ENCODE measurements at places on chromosomes 12 and 14. TPM values are rescaled to one million over a fixed set of nuclear protein-coding genes. Genes with fewer than 3 reads are reported as not detected.

DNA sequence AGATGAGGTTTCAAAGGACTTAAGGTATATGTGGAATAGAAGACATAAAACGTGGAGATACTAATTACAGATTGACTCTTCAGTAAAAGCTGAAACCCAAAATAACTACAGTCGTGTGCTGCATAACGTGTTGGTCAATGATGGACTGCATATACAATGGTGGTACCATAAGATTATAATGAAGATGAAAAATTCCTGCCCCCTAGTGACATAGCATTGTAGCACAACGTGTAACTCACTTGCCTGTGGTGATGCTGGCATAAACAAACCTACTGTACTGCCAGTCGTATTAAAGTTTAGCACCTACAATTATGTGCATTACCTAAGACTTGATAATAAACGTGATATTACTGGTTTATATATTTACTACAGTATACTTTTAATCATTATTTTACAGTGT lies 150.3 kb downstream of the LRRK2 start:
- DNase-seq: no peak

DNA sequence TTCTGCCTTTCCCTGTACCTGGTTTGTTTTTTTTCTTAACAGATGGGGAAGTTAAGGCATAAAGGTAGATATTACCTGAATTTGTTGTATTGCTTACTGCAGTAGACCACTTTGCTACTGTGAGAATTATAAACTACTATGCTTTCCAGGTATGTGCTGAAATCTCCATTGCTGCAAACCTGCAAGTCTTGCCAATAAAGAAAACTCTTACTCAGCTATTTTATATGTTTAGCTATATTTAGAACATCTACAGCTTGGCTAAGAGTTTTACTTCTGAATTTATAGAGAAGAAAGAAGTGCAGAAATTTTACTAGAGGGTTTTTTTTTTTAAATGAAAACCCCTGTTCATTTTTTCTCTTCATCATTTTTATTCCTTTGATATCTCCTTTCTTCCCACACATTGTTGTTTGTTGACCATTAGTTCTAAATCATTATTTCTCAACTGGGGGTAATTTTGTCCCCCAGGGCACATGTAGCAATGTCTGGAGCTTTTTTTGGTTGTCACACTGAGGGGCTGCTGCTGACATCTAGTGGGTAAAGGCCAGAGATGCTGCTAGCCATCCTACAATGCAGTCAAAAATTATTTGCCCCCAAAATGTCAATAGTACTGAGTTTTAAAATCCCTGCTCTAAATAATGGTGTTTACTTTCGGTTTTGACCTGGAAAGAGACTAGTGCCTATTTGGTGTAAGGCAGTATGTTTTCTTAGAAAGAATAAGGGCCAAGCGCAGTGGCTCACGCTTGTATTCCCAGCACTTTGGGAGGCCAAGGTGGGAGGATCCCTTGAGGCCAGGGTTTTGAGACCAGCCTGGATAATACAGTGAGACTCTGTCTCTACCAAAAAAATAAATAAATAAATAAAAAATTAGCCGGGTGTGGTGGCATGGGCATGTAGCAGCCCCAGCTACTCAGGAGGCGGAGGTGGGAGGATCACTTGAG lies 48.6 kb downstream of the PCNX1 start:
- DNase-seq: no peak

The SUOX gene
- 36.0 TPM for total RNA-seq

GRCh38 chr12:25818596-25819390 lies 139.7 kb upstream of the RASSF8 start:
- no peak for DNase-seq

DNA sequence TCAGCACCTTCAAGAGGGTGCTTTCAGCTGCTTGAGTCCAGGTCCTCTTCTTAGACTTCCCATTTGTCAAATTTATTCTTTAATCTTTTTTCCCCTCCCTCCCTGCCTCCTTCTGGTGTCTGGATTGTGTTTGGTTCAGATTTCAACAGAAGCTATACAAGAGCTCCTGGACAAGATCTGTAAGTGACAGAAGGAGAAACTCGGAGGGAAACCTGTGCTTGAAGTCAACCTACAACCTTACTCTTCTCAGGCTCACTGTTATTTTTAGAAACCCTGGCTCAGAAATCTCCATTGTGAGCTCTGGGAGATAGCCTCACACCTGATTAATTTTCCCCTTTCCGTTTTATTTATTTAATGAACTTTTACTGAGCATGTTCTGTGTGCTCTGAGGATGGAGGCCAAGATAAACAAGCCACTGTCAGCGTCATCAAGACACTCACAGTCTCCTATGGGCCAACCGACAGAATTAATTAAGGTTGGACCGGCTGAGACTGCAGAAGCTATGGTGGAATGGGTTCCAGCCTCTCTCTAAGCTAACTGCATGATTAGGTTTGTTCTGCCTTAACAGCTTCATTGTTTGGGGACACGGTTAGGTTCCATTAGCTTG lies 13.5 kb downstream of the PDE1B start:
- DNase-seq: no peak

GRCh38 chr14:22689199-22689598 lies 45.0 kb upstream of the OR6J1 start:
- no peak for DNase-seq

GRCh38 chr12:53599579-53599978 lies 26.6 kb downstream of the ATF7 start:
- no peak for DNase-seq

- no peak for DNase-seq
Observed at GRCh38 chr14:69424149-69424923, 25.8 kb downstream of the SLC39A9 start.

DNA sequence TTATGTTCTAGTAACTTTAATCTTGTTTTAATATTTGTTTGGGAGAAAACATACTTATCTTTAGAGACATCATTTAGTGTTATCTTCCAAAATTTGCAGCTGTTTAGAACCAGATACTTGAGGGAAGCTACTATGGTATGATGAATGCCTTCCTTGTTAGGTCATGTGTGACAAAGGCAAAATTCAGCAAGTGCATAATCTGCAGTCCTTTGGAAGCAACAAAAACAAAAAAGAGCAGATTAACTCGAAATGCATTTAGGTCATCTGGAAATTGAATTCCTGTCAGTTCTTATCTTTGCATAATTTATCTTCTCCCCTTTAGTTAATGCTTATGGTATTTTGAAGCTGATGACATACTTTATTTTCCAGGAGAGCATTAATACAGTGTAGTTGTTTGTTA lies 3.5 kb downstream of the FBXO34 start:
- DNase-seq: no peak

GRCh38 chr12:120856980-120857379 lies 47.2 kb downstream of the SPPL3 start:
- no peak for DNase-seq

The EPYC gene
- total RNA-seq: not detected

GRCh38 chr12:43964961-43965360 lies 129.1 kb downstream of the TMEM117 start:
- DNase-seq: no peak

The DIO2 gene
- total RNA-seq: 6.4 TPM

DNA sequence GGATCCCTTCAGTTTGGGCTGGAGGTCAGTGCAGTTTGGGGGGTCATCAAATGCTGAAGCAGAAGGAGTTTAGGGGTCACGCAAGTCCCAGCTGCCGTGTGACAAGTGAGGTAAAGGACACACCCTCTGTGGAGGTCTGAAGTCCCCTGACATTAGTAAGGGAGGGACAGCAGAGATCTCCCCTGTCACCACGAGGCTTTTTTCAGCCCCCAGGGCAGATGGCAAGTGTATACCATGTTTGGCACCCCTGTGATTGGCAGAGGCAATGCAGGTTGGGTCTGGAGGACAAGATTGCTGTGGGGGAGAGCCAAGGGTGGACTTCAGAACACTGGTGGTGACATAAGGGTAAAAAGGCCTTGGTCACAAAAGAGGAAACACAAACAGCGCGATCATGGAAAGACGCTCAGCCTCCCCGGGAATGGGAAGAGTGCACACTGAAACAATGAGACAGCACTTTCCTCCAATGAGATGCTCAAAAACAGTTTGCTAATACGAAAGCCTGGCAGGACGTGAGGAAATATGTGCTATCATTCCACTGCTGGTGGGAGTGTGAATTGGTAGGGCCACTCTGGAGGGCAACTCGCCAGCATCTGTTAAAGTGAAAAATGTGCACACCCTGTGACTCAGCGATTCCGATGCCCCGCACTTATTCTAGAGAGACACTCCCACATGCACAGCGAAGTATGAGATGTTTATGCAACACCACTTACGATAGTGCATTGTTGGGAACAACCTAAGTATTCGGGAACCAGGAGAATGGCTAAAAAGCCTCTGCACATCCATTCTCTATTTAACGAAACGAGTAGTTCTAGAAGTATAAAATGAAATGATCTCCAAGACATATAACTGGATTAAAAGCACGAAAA lies 14.4 kb upstream of the CD27 start:
- DNase-seq: peak; percentile 67

- no peak for DNase-seq
Observed at GRCh38 chr12:2177751-2178150, 125.0 kb downstream of the CACNA1C start.

DNA sequence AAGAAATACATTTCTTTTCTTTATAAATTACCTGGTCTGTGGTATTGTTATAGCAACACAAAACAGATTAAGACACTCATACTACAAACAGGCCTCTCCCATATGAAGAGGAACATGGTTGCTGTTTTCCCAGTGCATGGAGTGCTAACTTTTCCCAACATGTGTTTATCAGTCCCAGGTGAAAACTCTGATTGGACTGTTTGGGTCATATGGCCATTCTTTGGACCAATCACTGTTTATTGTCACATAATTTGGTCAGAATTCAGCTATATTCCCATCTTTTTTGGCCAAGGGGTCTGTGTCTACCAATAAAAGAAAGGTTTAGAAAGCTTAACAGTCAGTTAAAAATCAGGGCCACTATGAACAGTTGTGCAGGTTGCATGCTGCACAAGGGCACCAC lies 35.4 kb upstream of the CCDC60 start:
- DNase-seq: no peak

GRCh38 chr14:92470215-92470614 lies 43.4 kb upstream of the RIN3 start:
- DNase-seq: no peak

GRCh38 chr12:64814432-64814831 lies 10.0 kb upstream of the TBC1D30 start:
- no peak for DNase-seq

The RAD51AP1 gene
- 1.2 TPM for total RNA-seq

GRCh38 chr14:90733139-90733808 lies 83.0 kb downstream of the TTC7B start:
- peak; percentile 31 for DNase-seq

The KCTD10 gene
- 21.5 TPM for total RNA-seq

The TTC9 gene
- total RNA-seq: 1.9 TPM

The TMEM119 gene
- total RNA-seq: 1.3 TPM

DNA sequence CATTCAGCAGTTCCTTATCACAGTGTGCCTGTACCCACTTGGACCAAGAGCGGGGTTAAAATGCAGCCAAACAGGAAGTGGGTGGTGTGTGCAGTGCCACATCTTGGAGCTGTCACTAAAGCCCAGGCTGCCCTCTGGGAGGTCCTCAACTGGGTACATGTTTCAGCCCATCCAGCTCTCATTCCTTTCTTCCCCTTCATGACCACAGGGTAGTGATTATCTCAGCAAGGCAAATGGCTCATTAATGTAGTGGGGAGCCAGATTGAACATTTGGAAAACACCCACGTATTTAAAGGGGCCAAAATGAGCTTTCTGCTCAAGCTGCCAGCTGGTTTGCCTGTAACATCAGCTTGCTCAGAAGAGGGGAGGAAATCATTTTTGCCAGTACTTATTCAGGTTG lies 210.8 kb upstream of the BTG1 start:
- no peak for DNase-seq

GRCh38 chr14:68945585-68946488 lies 33.3 kb downstream of the ACTN1 start:
- DNase-seq: peak; percentile 12

The TRIM9 gene
- 0.27 TPM for total RNA-seq

- no peak for DNase-seq
Observed at GRCh38 chr12:42143452-42144157, 1.1 kb downstream of the GXYLT1 start.

- DNase-seq: no peak
Observed at GRCh38 chr12:69057742-69058141, 124.8 kb upstream of the CPM start.

GRCh38 chr12:57243521-57244311 lies 7.3 kb downstream of the STAC3 start:
- DNase-seq: peak; percentile 79

The P2RX2 gene
- not detected for total RNA-seq

The TAS2R10 gene
- total RNA-seq: not detected

- no peak for DNase-seq
Observed at GRCh38 chr12:5758347-5758746, 186.7 kb downstream of the ANO2 start.

The MYH6 gene
- total RNA-seq: 1,823 TPM

- no peak for DNase-seq
Observed at GRCh38 chr12:98754095-98754494, 109.0 kb downstream of the APAF1 start.

DNA sequence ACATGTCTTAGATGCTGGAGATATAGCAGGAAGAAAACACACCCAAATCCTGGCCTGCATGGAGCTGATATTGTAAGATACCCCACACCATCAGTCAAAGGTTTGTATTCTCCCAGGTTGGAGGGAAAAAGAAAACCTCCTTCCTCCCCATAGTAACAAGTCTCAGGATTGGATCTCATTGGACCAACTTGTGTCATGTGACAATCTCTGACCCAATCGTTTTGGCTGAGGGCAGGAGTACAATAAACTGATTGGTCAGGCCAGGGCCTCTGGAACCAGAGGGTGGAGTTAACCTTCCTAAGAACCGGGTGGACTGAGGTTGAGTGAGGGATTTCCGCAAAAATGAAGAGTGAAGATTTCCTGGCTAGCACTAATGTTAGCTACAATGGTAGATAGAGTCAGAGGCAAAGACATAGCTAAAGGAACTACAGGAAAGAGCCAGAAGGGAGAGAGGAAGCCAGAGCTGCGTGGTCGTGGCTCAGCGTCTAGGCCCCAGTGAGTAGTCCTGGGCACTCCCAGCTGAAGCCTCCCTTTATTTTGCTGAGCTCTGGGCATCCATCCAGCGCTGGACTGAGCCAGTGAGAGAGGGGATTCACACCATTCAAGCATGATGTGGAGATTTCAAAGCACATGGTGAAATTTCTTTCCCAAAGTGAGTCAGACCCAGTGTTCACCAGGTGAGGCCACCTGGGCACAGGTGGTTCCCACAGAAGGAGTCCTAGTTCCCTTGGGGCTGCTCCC lies 219.9 kb downstream of the AACS start:
- DNase-seq: no peak

The SLC16A7 gene
- 134 TPM for total RNA-seq

DNA sequence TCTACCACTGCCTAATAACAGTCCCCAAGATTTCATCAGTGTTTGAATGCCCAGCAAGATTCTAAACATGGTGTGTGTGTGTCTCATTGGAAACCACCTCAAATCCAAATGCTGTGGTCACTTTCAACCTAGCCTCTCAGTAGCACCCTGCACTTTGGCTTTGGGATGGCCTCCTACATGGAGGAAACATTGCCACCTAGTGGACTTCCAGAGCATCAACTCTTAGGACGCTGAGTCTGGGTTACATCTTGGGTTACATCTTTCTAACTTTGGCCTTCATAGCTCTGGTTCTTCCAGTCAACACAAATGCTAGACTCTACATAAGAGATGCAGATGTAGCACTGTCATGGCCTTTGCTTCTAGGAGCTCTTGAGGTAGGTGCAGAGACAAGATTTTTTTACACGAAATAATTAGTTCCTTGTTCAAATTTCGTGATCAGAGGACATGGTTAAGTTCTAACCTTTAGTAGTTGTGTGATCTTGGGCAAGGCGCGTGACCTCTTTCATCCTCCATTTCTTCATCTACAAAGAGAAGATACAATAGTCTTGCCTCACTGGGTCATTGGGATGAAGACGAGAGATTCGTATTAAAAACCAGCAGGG lies 113.5 kb upstream of the VASH1 start:
- no peak for DNase-seq

GRCh38 chr12:30783946-30784345 lies 29.2 kb upstream of the CAPRIN2 start:
- DNase-seq: no peak
